Skin of body (tissue), 3 donors: ENCODE measurements at places on chromosomes 16 and 17.

DNA sequence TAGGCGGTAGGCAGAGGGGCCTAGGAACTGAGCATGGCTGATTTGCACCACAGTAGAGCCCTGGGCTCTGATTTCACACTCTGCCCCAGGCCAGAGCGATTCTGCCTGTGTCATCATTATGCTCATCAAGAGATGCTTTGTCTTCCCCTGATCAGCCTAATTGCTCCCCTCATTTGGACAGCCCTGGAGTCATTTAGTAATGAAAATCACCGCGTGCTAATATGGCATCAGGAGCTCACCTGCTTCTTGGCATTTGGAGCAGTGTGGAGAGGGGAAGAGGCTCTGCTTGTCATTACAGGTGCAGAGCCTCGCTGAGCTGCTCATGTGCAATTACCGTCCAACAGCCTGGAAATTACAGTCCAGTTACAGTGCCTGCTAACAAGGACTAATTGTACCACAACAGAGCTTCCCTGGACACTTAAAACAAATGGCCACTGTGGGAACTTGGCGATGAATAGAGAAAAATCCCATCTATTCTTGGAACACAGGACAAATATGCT, 157.1 kb upstream of the WSCD1 start:
- DNase-seq = no peak

DNA sequence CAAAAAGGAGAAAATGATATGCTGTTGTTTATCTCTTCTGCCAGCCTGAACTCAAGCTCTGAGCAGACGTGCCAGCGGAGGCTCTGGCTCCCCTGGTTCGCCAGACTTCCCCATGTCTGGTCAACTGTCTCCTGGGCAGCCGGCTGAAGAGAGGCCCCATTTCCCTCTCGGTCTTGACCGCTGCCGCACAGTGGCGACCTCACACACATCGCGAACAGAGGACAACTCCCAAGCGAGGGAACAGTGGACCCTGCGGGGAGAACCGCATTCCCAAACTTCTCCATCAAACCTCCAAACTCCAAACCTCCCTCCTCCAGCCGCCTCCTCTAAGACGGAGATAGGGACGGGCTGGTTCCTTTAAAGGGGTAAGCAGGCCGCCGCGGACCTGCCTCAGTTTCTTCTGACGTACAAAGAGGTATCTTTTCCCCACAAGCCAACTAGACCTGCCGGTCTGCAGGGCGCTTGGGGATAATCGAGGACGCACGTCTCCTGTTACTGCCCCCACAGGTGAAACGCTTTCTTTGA, 24.9 kb upstream of the RFFL start:
- DNase-seq = no peak

- no peak for DNase-seq
Observed at GRCh38 chr17:81457917-81458555, 54.6 kb downstream of the ACTG1 start.

GRCh38 chr17:74466828-74467184, 372 bp downstream of the CD300A start:
- no peak for DNase-seq
